ENCODE measurements at places on chromosomes 2 and 18. TPM values are rescaled to one million over a fixed set of nuclear protein-coding genes. Genes with fewer than 3 reads are reported as not detected.
A peak's percentile ranks its signal among the peaks of the same experiment; 100 is the strongest.

The GALR1 gene
- 0.06 TPM for total RNA-seq

The AP1S3 gene
- total RNA-seq: 85.3 TPM

The AMER3 gene
- not detected for total RNA-seq

The ASB18 gene
- total RNA-seq: not detected

The LONRF2 gene
- 6.3 TPM for total RNA-seq

The CYP1B1 gene
- total RNA-seq: 79.2 TPM

The PNKD gene
- 90.6 TPM for total RNA-seq

GRCh38 chr18:74856928-74857327 lies 259.3 kb downstream of the ZNF407 start:
- H3K36me3 ChIP-seq: no peaks in the 10 kb centered on the region
- H3K4me3 ChIP-seq: no peak overlapping the region
- H3K27me3 ChIP-seq: no peaks in the 10 kb centered on the region
- no peak for DNase-seq

GRCh38 chr2:49210191-49210590 lies 55.9 kb upstream of the FSHR start:
- H3K36me3 ChIP-seq: no peaks in the 10 kb centered on the region
- no peak overlapping the region for H3K4me3 ChIP-seq
- H3K27me3 ChIP-seq: no peaks in the 10 kb centered on the region
- no peak overlapping the region for H3K27ac ChIP-seq
- H3K4me1 ChIP-seq: no peaks in the 10 kb centered on the region
- DNase-seq: no peak

DNA sequence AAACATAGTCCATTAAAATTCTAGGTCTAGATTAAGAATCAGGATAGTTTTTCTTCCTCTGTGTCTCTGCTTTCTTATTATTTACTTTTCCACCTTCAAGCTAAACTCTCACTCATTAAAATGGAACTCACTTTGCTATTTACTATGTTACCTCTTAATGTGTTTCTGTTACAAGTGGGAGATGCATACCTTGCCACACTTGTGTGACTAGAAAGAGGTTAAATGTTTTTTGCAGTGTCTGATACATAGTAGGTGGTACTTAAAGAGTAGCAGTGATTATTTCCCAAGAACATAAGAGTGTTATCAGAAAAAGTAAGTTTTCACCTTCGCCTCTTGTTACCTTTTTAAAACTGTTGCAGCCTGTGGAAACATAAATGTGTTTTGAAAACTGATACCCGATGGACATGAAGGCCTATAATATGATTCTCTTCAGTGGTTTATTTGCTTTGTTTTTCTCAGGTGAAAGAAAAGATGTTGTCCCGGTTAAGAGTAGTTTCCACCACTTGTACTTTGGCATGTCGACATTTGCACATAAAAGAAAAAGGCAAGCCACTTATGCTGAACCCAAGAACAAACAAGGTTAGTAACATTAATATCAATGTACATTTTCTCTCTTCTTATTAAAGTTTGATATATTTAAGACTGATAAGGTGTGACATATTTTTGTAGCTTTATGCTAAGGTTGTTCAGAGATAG lies 16.6 kb downstream of the ME2 start:
- H3K4me3 ChIP-seq: no peak overlapping the region
- H3K36me3 ChIP-seq: no peaks in the 10 kb centered on the region
- no peaks in the 10 kb centered on the region for H3K4me1 ChIP-seq
- no peaks in the 10 kb centered on the region for H3K27me3 ChIP-seq

- H3K4me3 ChIP-seq: no peak overlapping the region
- H3K4me1 ChIP-seq: no peaks in the 10 kb centered on the region
- no peaks in the 10 kb centered on the region for H3K36me3 ChIP-seq
- no peaks in the 10 kb centered on the region for H3K27me3 ChIP-seq
- no peak overlapping the region for H3K27ac ChIP-seq
Observed at GRCh38 chr2:99159594-99159993, 4.8 kb downstream of the LIPT1 start.

- no peaks in the 10 kb centered on the region for H3K4me1 ChIP-seq
- H3K4me3 ChIP-seq: no peak within 1 kb of the TSS
- no peak within 1 kb of the TSS for H3K27ac ChIP-seq
- peaks cover 15% of the 10 kb centered on the region for H3K27me3 ChIP-seq
- peak; percentile 98 for DNase-seq
- H3K36me3 ChIP-seq: no peaks in the 10 kb centered on the region
Observed at GRCh38 chr2:29921560-29921915, at the start of gene ALK. TSS of gene ALK (minus strand) at chr2:29921586. CDS start at chr2:29920659, 927 bp downstream.

DNA sequence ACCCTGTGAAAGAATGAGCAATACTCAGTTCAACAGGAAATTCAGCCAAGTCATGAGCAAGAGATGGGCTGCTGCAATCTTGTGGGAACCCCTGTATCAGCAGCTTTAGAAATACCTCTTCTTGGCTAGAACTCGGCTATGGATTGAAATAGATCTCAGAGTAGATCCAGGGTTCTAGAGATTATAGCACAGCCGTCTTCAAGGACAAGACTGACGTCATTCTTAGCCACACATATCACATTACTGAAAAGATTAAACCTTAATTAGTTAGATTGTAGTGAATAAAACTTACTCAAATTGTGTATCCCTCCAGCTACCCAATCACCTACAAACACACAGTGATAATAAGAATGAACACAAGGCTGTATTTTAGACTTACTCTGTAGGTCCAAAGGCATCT lies 776.4 kb downstream of the EPHA4 start:
- DNase-seq: no peak
- no peak overlapping the region for H3K27ac ChIP-seq
- H3K4me1 ChIP-seq: no peaks in the 10 kb centered on the region
- H3K27me3 ChIP-seq: no peaks in the 10 kb centered on the region
- no peaks in the 10 kb centered on the region for H3K36me3 ChIP-seq
- no peak overlapping the region for H3K4me3 ChIP-seq

DNA sequence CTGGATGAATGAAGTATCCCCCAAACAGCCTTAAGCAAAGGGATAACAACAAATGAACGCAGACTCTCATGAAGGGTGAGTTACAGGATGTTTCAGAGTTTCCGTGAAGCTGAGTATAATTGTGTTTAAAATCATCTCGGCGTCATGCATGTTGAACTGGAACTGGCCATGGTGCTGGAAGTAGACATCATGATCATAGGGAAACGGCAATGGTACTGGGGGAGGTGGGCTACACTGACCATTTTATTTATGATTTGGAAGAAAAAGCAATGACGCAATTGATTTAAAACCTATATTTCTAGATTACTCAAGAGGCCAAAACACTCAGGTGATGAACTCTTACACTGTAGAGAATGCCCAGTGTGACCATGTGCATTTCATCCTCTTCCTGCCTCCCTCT lies 387.9 kb upstream of the MYT1L start:
- H3K4me1 ChIP-seq: no peaks in the 10 kb centered on the region
- no peak overlapping the region for H3K27ac ChIP-seq
- DNase-seq: no peak
- H3K27me3 ChIP-seq: no peaks in the 10 kb centered on the region

DNA sequence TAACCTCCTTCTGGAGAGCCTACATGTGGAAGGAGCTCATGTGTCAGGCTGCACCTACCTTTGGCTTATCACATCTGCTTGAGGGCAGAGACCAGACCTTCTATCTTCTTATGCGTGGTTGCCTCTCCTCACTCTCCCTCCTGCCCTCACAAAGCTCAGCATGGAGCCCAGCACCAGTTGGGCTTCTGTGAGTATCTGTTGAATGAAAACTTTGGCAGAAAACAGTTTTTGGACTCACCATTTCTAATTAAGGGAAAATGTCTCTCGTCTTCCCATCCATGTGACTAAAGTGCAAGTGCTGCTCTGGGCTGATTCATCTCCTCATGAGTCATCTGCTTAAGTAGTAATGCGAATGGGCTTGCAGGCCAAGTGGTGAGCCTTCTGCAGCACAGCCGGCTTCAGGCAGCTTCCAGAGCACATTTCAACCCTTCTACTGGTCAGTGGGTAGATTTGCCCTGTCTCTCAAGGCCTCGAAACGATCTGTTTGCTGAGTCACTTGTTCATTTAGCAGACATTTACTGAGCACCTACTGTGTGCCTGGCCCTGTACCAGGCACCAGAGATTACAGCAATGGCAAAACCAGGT lies 102.6 kb downstream of the VSNL1 start:
- H3K27me3 ChIP-seq: no peaks in the 10 kb centered on the region
- DNase-seq: no peak
- H3K4me1 ChIP-seq: no peaks in the 10 kb centered on the region
- H3K27ac ChIP-seq: no peak overlapping the region
- no peak overlapping the region for H3K4me3 ChIP-seq
- no peaks in the 10 kb centered on the region for H3K36me3 ChIP-seq

DNA sequence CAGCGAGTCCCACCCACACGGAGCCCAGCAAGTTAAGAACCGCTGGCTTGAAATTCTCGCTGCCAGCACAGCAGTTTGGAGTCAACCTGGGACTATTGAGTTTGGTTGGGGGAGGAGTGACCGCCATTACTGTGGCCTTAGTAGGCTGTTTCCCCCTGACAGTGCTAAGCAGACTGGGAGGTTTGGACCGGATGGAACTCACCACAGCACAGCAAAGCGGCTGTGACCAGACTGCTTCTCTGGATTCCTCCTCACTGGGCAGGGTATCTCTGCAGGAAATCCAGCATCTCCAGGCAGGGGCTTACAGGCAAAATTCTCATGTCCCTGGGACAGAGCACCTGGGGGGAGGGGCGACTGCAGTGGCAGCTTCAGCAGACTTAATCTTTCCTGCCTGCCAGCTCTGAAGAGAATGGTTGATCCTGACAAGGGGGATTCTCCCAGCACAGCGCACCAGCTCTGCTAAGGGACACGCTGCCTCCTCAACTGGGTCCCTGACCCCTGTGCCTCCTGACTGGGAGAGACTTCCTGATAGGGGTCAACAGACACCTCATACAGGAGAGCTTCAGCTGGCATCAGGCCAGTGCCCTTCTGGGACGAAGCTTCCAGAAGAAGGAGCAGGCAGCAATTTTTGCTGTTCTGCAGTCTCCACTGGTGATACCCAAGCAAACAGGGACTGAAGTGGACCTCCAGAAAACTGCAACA lies 425.4 kb downstream of the NYAP2 start:
- H3K27me3 ChIP-seq: no peaks in the 10 kb centered on the region
- H3K4me3 ChIP-seq: no peak overlapping the region
- no peaks in the 10 kb centered on the region for H3K4me1 ChIP-seq
- no peaks in the 10 kb centered on the region for H3K36me3 ChIP-seq

- no peaks in the 10 kb centered on the region for H3K27me3 ChIP-seq
- no peak overlapping the region for H3K27ac ChIP-seq
- no peak for DNase-seq
- H3K4me1 ChIP-seq: no peaks in the 10 kb centered on the region
Observed at GRCh38 chr2:80579756-80580155, 275.2 kb upstream of the LRRTM1 start.

DNA sequence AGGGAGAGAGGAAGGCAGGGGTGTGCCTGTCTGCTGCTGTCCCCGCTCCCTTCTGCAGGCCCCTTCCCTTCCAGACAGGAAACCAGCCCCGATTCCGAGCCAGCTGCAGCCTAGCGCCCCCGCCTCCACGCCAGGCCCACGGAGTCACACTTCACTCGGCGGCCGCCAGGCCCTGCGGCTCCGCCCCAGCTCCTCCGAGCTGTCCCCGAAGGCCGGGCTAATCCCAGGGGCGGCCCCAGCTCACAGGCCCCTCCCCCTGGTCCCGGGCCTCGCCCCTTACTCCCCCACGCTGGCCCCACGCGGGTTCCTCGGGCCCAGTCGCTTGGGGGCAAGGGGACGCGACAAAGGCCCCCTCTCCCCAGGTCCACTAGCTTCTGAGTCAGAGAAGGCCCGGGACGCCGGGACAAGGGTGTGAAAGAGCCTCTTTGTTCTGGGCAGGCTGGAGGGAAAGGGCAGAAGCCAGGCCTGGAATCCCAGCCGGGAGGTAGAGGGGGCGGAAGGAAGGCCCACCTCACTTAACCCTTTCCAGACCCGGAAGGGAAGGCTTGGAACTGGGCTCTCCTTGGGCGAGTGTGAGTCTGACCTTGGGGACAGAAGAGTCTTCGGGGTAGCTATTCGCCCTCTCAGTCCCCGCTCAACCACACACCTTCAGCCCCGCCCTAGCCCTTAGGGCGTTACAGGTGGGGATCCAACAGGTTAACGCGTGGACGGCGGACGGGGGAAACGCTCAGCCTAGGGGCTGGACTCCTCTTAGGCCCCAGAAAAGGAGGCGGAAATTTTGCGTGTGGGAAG lies 1.2 kb downstream of the RTKN start:
- peaks cover 20% of the 10 kb centered on the region for H3K4me1 ChIP-seq
- H3K27ac ChIP-seq: peak overlapping the region; percentile 92
- no peaks in the 10 kb centered on the region for H3K27me3 ChIP-seq
- no peaks in the 10 kb centered on the region for H3K36me3 ChIP-seq
- peak; percentile 96 for DNase-seq
- peak overlapping the region; percentile 85 for H3K4me3 ChIP-seq

DNA sequence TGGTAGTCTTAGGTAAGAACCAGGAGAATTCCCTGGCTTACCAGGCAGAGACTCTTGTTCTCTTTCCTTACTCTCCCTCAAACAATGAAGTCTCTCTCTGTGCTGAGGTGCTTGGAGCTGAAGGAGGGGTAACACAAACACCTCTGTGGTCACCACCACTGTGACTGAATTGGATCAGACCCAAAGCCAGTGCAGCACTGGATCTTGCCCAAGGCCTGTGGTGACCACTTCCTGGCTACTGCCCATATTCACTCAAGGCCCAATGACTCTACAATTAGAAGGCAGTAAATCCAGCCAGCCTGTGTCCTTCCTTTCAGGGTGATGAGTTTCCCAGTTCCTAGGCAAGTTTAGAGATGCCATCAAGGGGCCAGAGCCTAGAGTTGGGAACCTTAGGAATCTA lies 706.8 kb downstream of the SLC4A3 start:
- H3K4me1 ChIP-seq: no peaks in the 10 kb centered on the region
- H3K4me3 ChIP-seq: no peak overlapping the region
- no peak overlapping the region for H3K27ac ChIP-seq
- DNase-seq: no peak

- peak; percentile 73 for DNase-seq
- H3K4me1 ChIP-seq: no peaks in the 10 kb centered on the region
- peaks cover 3% of the 10 kb centered on the region for H3K27me3 ChIP-seq
- H3K36me3 ChIP-seq: no peaks in the 10 kb centered on the region
- no peak overlapping the region for H3K27ac ChIP-seq
Observed at GRCh38 chr2:118807668-118808428, 39.6 kb downstream of the EN1 start.

DNA sequence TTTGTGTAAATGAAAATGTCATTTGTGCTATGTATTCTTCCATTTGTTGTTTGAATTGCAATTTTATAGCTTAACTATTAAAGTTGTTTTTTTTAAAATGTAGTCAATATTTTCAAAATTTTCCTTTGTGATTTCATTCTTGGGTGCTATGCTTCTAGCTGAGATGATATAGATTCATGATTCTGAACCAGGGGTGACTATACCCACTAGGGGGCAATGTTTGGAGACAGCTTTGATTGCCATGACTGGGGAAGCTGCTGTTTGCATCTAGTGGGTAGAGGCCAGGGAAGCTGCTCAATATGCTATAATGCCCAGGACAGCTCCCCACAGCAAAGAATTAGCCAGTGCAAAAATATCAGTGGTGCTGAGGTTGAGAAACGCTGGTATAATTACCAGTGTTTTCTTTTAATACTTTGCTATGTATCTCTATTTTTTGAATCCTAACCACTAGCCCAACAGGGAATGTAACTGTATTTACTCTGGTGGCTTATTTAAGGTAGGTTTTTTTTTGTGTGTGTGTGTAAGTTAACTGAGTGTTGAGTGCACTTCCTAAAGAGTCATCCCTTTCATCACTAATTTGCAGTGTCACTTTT lies 99.7 kb downstream of the MEP1B start:
- peak; percentile 75 for DNase-seq
- H3K4me3 ChIP-seq: no peak overlapping the region

Measured in kidney (tissue), 22 donors.